ENCODE measurements at places on chromosomes 4 and X.

DNA sequence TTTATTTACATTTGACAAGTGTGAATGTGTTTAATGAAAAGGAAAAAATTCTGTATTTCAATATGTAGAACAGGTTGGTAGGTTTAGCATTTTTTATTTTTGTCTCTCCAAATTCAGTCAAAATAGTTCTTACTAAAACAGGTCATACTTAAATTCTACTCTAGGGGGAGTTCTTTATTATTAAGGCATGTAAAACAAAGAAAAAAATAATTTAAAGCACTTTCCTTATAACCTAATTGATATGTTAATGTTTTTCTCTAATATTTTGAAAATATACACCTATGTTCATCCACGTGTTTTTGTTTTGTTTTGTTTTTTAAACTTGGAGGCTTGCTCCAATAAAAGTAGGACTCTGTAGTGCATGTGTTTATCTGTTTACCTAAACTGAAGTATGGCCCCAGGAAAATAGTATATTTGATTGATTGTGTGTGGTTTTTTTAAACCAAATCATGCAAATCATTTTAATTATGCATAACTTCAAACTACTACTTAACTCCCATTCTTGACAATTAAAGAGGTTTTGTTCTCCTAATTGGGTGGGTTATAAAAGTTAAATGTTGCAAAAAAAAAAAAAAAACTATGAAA is 562.7 kb downstream of the RPA4 start:
- no peak for DNase-seq

- DNase-seq, result no peak
Measured at GRCh38 chr4:40349561-40350198, 14.5 kb downstream of the CHRNA9 start.

DNA sequence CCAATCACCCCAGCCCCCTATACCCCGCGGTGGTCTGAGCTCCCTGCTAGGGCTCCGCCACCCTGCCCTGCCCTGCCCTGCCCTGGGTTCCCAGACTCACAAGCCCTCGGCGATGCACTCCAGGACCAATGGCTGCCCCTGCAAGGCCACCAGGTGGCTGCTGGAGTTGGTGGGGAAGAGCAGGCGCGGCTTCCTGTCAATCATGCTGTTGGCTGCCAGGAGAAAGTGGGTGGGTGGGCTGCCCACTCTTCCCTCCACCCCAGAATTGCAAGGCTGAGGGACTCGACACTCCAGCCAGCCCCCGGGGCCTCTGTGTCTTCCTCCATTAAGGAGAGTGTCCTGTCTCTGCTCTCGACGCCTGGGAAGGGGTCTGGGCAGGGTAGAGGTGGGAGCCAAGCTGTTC is 15.7 kb downstream of the L1CAM start:
- no peak for DNase-seq

- DNase-seq, result no peak
Measured at GRCh38 chr4:174538123-174538875, 16.0 kb upstream of the HPGD start.

DNA sequence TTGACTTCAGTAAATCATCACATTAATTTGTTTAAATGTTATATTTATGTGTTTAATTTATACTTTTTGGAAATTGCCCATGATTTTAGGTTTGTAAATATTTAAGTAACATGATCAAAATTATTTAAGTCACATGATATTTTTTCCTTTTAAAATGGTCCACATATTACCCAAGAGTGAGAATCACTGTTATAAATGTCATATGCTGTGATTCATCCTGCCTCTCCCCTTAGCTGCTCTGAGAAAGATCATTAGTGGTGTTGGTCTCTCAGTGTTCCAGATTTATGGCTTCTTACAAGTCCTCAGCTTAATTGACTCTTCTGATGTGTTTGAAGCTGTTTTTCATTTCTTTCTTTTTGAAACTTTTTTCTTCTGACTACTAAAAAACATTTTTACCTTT is 70.1 kb downstream of the SPANXN4 start:
- DNase-seq, result no peak

- DNase-seq, result no peak
Measured at GRCh38 chr4:37872310-37872988, 18.4 kb upstream of the TBC1D1 start.
